Activated CD8-positive, alpha-beta memory T cell treated with anti-CD3 and anti-CD28 coated beads, Interleukin-2, amount 50 U/mL, for 4 hours (primary cell): ENCODE measurements at places on chromosomes 5 and 9.

- DNase-seq, result no peak
Observed at GRCh38 chr5:92309336-92309991, 926.3 kb upstream of the ARRDC3 start.

GRCh38 chr5:9957214-9957613 is 292.5 kb downstream of the ATPSCKMT start:
- no peak for DNase-seq

DNA sequence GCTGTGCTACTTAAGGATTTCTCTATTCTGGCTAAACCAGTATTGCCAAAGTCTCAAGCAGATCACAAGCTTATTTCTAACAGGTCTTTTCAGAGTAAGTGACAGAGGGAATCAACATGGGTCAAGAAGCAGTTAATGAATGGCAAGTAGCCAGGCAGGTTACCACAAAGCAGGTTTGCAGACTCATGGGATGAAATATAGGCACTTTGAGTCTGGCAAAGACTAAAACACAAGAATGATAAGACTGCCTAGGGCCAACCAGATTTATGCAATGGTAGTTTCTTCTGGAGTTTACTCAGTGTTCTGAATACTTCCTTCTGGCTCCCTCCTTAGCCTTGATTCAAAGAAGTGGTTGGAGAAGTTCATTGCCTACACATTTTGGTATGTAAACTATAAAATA is 3.6 kb downstream of the HMGCS1 start:
- DNase-seq, result no peak

- no peak for DNase-seq
Observed at GRCh38 chr9:13707612-13708576, 428.4 kb upstream of the MPDZ start.

GRCh38 chr9:21813575-21814473 is 11.4 kb downstream of the MTAP start:
- DNase-seq, result peak; percentile 49

GRCh38 chr5:162154242-162154641 is 86.7 kb downstream of the GABRG2 start:
- no peak for DNase-seq

GRCh38 chr9:2345013-2345412 is 276.6 kb upstream of the VLDLR start:
- DNase-seq, result no peak

GRCh38 chr9:95147452-95148207 is 169.9 kb downstream of the FANCC start:
- no peak for DNase-seq

- DNase-seq, result peak; percentile 77
Observed at GRCh38 chr5:73451224-73452130, 2.9 kb upstream of the FOXD1 start.

GRCh38 chr5:128199104-128199503 is 115.5 kb downstream of the SLC12A2 start:
- no peak for DNase-seq

- DNase-seq, result no peak
Observed at GRCh38 chr9:27542508-27542907, 12.9 kb upstream of the MOB3B start.

DNA sequence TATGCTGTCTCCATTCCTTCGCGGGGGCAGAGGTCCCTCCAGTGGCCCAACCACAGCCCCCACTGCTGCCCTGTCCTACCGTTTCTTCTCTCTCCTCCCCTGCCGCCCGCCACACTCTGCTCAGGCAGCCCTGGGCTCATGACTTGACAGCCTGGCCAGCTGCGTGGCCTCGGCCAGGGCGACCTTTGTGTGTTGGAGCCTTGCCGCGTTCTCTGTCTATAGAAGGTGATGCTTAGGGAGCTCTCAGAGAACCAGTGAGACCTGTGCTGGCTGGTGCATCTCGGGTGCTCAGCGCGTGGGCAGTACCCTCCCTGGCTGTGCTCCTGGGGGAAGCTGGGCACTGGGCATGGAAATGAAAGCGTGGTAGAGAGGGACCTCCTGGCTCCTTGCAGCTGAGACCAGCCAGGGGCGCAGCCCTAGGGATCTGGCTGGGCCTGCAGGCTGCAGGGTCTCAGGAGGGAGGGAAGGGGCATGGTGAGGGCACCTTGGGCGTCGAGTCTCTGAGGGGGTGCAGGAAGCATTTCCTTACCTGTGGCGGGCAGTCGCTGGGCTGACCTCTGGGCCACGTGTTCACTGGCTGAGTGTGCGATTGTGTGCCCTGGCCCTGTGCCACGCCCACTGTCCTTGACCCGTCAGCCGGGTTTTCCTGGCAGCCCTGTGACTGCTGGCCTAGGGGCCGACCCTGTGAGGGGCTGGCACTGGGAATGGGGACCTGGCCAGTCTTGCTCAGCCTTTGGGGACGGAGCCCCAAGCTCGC is 50.3 kb downstream of the RXRA start:
- DNase-seq, result no peak

- DNase-seq, result no peak
Observed at GRCh38 chr5:31355337-31355736, 161.9 kb downstream of the CDH6 start.

DNA sequence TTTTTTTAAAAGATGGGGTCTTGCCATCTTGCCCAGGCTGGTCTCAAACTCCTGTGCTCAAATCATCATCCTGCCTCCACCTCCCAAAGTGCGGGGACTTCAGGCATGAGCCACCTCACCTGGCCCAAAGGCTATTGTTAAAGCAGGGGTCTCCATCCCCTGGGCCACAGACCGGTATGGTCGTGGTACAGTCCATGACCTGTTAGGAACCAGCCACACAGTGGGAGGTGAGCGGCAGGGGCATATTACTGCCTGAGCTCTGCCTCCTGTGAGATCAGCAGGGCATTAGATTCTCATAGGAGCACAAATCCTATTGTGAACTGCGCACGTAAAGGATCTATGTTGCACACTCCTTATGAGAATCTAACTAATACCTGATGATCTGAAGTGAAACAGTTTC is 7.3 kb upstream of the NOL6 start:
- no peak for DNase-seq

- DNase-seq, result peak; percentile 81
Observed at GRCh38 chr5:31638748-31639418, at the start of gene PDZD2. PDZD2 (plus strand) TSS chr5:31639131.

GRCh38 chr9:130186051-130186450 is 13.8 kb downstream of the NCS1 start:
- DNase-seq, result peak; percentile 11

DNA sequence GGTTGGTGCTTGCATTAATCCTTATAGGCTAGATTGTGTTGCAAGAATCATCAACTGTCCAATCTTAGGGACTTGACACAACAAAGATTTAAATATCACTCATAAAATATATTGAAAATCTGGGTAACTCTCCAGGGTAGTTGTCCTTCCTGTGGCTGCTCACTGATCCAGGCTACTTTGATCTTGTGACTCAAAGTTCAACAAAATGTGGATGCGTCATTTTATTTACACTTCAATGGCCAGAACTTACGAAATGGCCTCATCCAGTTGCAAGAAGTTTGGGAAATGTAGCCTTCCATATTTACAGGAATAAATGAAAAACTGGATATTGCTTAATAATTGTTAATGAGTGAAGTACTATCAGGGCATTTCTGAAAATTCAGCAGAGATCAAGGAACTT is 235.5 kb upstream of the ACTBL2 start:
- DNase-seq, result no peak

- DNase-seq, result no peak
Observed at GRCh38 chr9:94080249-94080648, 4.0 kb upstream of the PTPDC1 start.

DNA sequence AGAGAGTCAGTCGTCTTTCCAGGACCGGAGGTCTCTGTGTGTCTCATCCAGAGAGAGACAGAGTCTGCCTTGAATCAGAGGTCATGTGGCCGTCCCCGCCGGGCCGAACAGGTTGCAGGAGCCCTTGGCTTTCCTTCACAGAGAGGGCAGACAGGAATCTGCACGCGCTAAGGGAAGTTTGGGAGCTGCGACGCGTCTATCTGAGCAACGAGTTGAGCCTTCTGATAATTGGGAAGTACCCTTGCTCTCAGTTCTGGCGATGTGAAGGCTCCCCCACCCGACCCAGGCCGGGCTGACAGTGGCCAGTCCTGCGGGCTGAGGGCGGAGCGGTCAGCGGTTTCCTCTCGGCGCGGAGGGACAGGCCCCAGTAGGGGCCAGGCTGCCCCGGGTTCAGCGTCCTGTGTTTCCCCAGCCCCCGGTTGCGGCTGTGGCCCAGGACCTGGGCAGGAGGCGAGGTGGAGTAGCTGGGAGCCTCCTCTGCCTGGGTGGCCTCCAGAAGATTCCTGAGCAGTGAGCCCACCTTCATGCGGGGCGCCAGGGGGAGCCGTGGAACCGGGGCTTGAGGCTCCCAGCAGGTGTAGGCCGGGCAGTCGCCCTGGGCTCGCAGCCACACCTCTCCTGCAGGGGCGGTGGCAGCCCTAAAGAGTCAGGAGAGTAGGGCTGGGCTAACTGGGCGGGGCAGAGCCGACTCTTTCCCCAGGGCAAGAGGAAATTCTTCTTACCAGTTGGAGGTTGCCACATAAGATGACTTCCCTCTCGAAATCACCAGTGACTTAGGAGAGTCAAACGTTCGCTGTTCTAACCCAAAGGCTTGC is 13.9 kb downstream of the NR2F1 start:
- DNase-seq, result no peak
